ENCODE measurements at places on chromosomes 4 and X.
A peak's percentile ranks its signal among the peaks of the same experiment; 100 is the strongest.

GRCh38 chr4:53376900-53377299, 541 bp upstream of the FIP1L1 start:
- DNase-seq, result no peak

DNA sequence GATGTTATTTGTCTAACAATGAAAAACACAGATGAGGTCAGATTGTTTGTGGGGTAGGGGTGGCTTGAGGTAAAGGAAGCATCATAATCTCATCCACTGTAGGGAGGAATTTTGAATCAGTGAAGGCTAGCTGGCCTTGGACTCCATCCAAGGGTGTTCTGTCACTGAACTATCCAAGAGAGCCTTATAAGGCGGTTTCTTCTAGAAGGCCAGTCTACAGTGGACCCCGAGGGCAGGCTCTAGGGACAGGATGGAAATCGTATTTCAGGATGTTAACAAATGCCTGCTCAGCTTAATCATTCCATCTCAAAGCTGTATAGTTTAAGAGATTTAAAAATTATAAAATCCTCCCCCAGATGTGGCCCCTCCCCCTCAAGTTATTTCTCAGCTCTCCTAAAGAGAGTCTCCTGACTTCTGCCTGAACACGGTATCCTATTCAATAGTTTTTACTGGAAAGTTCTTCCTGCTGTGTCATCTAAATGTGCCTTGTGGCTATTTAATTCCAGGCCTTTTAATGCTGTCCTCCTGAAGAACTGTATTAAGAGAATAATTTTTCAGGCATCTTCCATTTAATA, 8.0 kb downstream of the IGFBP7 start:
- DNase-seq, result peak; percentile 98

- peak; percentile 56 for DNase-seq
Observed at GRCh38 chr4:145956288-145956890, 17.8 kb upstream of the ZNF827 start.

DNA sequence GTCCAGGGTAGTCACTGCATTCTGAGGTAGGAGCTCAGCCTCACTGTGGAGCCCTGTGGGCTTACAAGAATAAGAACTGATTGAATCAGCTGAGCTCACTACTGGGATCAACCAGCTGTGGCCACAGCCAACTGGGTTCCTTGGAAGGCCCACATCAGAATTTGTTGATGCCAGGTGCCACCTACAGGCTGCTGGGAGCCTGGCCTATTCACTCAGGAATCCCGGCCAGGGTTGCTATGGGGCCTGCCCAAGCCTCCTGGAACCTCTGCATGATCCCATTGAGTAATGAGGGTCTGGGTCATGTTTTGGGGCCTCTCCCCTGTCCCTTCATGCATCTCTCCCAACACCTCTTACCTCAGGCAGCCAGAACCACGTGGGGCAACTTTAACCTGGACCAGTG, 53.9 kb upstream of the KIAA1210 start:
- peak; percentile 27 for DNase-seq

DNA sequence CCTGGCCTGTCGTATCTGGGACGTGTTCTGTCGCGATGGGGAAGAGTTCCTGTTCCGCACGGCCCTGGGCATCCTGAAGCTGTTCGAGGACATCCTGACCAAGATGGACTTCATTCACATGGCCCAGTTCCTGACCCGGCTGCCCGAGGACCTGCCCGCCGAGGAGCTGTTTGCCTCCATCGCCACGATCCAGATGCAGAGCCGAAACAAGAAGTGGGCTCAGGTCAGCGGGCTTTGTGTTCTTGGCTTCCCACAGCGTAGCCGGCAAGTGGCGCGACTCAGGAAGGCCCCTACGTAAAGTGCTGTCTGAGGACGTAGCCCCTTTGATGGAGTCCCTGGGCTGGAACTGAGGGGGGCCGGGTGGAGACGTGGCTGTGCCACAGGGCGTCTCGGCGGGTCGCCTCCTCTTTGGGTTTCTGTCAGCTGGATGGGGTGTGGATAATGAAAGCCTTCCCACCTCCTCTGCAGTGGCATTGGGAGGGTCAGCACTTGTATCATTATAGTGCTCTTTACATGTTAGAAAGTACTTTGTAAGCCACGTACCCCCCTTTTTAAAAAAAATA, 18.1 kb upstream of the TADA2B start:
- no peak for DNase-seq

DNA sequence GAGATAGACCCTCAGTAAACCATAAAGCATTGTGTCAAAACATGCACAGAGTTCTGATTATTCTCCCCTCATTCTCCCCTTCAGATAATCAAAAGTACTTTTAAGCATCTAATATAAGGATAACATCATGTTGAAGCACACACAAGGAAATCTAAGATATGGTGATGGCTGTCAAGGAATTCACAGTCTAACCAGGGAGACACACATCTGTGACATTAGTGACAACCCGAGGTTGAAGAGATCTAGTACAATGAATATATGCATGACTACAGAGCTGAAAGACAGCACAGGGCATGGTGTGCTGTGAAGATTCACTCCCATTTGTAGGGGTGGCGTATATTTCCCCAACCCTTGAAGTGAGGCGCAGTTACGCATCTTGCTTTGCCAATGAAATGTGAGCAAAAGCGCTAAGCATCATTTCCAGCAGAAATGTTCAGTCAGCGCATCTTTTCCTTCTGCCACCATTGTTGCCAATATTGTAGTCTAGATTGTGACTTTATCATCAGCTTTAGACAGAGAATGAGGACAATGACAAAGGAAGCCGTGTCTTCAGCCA, 122.0 kb downstream of the NSUN7 start:
- DNase-seq, result no peak

DNA sequence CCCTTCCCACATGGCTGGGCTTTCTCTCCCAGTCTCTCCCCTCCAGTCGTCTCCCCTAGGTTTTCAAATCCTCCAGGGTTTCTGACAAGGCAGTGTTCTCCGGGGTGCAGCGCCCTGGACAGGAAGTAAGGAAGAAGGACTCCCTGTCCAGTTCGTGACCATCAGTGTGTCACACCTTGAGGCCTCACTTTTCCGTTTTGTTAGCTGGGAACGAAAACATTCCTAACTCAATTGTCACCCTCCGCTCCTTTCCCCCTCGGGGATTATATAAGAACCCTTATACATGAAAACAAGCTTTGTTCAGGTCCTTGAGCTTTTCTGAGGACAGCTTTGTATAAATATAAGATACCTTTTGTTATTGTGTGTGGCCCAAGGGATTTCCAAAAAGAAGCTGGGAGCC, 92.1 kb downstream of the KDR start:
- DNase-seq, result no peak

DNA sequence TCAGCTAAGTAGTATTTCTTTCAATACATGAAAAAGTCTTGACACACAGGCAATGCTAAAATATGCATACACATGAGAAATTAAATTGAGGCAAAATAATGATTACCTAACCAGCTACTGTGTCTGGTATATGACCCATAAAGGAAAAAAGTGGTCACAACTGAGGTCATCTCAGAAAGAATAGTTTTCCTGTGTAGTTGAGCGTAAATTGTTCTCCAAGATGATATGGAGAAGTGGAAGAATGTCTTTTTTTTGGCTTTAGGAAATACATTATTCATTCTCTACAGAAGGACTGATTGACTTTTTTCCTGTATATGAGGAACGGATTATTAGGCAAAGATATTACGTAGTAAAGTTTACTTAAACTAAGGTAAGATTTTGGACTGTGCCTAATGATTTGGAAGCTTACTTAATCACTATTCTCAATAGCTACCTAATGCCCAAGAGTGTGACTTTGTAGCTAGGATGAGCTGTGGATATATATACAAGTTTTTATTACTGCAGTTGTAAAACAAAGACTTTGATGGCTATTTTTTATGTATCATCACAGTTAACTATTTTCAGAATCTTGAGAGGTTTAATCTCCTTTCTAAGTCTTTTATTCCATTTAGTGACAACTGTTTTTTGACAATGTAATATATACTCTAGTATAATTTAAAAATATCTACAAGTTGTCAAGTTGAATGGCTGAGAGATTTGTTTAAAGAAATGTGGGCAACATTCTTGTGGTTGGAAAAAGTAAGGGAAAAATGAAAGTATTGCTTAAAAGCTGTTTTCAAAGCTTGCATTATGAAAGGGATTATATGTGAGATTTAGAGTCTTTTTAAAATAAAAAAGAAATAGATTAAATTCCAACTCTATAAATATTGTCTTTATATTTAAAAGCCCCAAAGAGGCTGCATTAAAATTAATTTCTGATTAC, 100.2 kb downstream of the PDLIM5 start:
- peak; percentile 75 for DNase-seq

DNA sequence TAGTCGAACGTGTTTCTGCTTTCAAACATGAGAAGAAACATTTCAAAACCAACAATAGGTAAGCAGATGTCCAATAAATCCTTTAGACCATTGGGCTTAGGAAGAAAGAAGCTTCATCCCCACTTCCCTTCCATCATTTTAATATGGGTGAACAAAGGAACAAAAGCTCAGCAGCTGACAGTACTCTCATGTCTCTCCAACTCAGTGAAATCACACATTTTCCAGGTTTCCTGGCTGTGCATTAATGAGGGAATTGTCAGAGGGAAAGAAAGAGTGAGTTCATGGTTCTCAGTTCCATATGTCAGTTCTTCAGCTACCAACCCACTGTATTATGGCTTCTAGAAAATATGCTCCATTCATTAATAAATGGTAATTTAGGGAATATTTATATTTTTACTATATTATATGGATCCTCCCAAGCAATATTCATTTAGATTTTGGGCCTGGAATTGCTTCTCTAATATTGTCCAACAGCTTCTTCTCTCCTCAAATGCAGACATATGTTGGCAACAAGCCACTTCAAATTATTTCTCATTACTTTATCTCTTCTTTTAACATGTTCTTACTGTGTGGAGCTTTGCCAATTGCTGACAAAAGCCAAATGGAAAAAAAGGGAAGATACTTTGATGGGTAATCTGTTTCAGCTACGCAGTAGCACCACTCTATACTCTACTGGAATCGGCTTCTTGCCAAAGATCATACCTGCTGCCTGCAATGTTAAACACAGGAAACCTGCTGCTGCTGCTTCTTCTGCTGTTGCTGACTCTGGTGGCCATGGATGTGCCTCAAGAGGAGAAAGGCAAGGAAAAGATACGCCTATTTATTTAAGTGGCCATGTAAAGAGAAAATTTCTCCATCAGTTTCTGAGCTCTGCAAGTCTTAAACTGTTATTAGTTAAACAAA, 1757.6 kb downstream of the ARAP2 start:
- no peak for DNase-seq

- DNase-seq, result no peak
Observed at GRCh38 chrX:68754406-68754805, 74.4 kb upstream of the EFNB1 start.

- peak; percentile 72 for DNase-seq
Observed at GRCh38 chr4:74376888-74377483, 12.0 kb downstream of the EREG start.

GRCh38 chr4:87543835-87544461, 14.8 kb upstream of the SPARCL1 start:
- DNase-seq, result peak; percentile 51

GRCh38 chrX:40266490-40267333, 169.0 kb upstream of the BCOR start:
- DNase-seq, result peak; percentile 66

GRCh38 chr4:40402556-40402955, 67.4 kb downstream of the CHRNA9 start:
- DNase-seq, result no peak

GRCh38 chrX:41407816-41408215, 39.3 kb upstream of the NYX start:
- no peak for DNase-seq

GRCh38 chr4:77039796-77040195, 36.0 kb downstream of the CCNI start:
- no peak for DNase-seq

DNA sequence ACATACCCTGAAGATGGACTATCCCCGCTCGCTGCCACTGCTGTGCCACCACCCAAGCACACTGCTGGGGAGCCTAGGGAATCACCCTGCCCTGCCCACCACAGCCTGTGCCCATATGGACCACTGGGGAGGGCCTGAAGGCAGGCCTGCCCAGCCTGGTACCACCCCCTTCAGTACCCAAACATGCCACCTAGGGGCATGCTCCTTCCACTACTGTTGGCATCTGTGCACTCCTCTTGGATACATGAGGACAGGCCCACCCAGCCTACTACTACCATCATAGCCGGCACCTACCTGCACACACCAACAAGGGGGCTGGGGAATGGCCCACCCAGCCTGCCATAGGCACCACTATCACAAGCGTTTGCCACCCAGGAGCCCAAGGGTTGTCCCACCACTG, 30.1 kb upstream of the PRDX4 start:
- DNase-seq, result no peak

DNA sequence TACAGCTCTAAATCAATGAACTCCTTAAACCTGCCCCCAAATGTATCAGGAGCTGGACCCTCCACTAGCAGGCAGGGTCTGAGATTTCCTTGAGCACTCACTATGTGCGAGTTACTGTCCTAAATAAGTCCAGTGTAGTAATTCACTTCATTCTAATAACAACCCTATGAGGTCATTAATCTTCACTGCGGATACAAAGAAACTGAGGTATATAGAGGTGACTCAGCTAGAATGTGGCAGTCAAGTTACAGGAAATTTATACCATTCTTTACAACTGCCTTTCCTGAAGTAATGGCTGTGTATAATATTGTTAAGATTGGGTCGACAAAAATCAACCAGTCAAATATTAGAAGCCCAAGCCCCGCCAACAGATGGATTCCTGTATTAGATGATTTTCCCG, 473.9 kb upstream of the FTHL17 start:
- DNase-seq, result peak; percentile 15

DNA sequence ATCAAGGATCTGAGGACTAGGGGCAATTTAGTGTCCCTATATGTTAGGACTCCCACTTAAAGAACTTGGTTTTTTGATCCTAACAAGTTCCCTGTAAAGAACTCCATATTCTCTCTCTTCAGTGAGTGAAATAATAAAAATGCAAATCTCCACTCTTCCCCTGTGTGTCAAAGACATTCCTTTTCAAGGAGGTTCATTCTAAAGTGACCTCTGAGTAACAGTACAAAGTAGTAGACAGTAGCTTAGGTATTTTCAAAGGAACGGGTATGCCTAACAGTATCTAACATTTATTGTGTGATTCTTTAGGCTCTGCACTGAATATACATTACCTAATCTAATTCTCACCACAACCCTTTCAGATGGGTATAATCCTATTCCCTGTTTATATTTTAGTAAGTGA, 58.4 kb upstream of the SCOC start:
- no peak for DNase-seq

DNA sequence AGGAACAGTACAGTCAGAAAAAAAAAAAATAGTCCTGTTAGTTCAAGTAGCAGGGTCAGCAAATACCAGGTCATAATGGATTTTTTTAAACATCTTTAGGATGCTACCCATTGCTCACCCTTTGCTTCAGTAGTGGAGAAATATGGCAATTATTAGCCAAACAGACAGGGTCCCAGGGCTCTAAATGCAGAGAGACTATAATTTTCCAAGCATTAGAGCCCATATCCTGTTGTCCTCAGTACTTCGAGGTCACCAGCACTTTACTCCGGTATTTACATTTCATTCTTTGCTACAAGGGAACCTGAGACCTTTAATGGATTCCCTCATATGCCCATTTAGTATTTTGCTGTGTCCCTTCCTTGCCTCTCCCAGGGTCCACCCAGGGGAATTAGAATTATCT, 1562.9 kb upstream of the TENM3 start:
- DNase-seq, result no peak

GRCh38 chr4:7075962-7076695, 8.3 kb upstream of the GRPEL1 start:
- peak; percentile 16 for DNase-seq

GRCh38 chr4:7381221-7381889, 53.4 kb downstream of the PSAPL1 start:
- DNase-seq, result no peak

Measured in fibroblast of skin of scalp (primary cell).